ENCODE measurements at places on chromosomes 1 and 21.

DNA sequence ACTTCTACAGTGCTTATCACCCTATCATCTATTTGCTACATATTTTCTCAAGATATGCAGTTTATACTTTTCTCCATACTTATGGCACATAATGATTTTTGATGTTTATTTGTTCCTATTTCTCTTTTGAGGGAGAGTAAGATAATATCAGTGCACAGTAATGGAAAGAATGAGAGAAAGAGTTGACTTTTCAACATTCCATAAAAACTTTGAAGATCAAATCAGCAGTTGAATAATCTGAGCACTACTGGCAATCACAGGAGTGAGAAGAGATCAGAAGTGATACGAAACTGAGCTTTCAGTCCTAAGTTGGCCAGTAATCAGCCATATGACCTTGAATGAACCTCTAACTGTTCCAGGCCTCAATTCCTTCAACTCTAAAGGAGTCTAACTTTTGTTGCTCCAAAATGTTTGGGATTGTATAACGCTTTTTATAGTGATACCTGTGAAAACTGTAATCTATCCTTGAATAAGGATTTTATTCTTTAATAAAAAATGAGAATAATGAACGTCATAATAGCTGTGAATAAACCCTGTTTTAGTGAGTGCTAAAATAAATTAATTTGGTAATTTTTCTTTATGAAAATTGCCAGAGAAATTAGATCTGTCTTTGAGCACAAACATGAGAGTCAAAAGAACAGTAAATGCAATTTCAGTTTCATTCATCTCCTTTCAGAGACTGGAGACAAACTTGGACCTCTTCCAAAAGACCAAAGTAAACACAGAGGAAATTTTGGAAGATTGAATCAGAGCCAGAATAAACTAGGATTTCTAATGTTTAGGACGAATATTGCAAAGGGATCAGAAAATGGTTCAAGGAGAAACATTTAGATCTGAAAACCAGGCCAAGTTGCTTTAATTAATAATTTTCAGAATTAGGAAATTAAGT is 309.9 kb downstream of the ADGRL2 start:
- DNase-seq = no peak

- DNase-seq = no peak
Observed at GRCh38 chr1:41280202-41281032, 38.3 kb upstream of the SCMH1 start.

GRCh38 chr1:17110555-17110926 is 8.7 kb downstream of the PADI2 start:
- no peak for DNase-seq

DNA sequence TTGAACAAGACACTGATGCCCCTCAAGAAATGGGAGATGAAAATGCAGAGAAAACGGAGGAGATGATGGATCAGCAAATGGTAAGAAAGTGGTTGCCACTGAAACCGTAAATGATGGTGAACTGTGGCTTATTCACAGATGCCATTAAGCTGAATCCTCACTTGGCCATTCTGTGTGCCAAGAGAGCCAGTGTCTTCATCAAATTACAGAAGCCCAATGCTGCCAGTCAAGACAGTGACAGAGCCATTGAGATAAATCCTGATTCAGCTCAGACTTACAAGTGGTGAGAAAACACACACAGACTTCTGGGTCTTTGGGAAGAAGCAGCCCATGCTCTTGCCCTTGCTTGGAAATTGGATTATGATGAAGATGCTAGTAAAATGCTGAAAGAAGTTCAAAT is 52.5 kb downstream of the NBPF6 start:
- DNase-seq = no peak

DNA sequence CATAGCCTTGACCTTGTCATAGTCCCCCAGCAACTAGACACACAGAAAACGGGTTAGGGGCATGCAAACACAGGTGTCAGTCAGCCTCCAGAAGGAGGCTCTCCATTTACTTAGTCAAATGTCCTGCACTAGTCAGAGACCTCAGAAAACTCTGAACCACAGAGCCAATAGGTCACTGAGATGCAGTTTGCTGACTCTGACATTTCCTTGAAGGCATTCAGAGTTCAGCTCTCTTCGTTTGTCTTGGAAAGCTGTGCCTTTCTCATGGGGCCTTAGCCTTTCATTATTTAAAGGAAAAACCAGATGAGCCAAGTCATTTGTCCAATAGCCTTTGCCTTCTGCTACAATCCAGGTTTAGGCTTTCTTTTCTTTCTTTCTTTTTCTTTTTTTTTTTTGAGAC is 3.5 kb downstream of the OLFML2B start:
- DNase-seq = no peak

- DNase-seq = no peak
Observed at GRCh38 chr1:200330741-200331428, 79.0 kb downstream of the ZNF281 start.

DNA sequence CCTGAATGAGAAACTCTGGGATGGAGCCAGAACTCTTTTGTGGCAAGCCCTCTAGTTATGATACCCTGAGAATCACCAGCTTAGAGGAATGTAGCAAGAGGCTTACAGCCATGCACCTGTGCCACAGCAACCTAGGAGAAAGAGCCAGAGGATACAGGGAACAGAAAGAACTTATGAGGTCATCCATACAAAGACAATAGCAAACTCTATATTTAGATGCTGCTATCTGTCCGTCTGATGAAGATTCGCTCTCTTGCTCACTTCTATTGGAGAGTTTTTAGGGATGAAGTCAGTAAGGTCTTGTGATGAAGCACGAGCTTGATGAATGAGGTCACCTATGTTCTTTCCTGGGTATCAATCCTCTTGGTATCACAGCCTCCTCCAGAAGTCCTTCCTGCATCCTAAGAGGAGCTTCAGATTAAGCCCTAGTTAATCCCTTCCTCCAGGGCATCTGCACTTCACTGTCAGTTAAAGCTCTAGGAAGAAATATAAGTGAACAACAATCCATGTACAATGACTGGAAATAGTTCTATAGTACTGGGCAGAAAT is 185.6 kb downstream of the DAB1 start:
- no peak for DNase-seq

- no peak for DNase-seq
Observed at GRCh38 chr1:210940081-210940617, 193.8 kb downstream of the KCNH1 start.

- DNase-seq = no peak
Observed at GRCh38 chr1:151613282-151613780, 1.5 kb downstream of the SNX27 start.

GRCh38 chr1:151816548-151817352 is 11.5 kb upstream of the LINGO4 start:
- DNase-seq = no peak

Data from CD4-positive, alpha-beta T cell treated with Interferon alpha-2 for 1 hour (primary cell).